NCI-H345 (cell line): ENCODE measurements at places on chromosomes 1 and 21.

- no peak for DNase-seq
Observed at GRCh38 chr1:230730977-230731376, 16.2 kb upstream of the CAPN9 start.

DNA sequence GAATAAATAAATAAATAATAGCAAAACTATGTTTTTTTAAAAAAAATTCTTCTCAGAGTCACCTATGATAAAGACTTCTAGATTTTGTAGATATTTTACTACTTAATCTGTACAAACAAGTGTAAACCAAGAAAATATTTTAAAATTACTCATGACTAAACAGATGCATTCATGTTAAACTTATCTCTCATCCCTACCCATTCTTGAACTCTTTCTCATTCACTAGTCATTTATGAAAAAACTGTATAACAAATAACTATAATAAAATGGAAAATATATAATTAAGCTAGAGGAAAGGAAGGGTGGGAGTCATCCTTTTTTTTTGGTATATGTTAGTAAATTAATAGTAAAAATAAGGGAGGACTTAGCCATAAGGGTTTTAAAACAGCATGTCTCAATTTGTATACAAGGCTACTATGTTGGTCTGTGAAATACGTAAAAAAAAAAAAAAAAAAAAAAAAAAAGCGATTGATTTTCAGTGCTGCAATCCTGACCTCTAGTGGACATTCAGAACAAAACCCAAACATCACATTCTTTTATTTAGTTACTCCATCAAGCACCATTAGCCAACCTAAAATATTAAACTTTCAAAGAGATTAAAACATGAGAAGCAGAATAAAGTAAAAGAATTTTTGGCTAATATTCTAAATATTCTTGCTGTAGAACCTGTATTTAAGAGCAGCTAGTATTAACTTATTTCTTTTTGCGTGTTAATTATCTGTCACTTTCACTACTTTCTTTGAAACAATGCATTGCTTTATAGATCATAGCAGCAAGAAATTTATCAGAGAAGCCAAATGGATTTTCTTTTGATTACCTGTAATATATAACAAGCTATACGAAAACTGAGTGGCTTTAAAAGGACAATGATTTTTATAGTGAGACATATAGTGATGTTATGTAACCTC lies 255.8 kb upstream of the CACYBP start:
- DNase-seq, result peak; percentile 50

DNA sequence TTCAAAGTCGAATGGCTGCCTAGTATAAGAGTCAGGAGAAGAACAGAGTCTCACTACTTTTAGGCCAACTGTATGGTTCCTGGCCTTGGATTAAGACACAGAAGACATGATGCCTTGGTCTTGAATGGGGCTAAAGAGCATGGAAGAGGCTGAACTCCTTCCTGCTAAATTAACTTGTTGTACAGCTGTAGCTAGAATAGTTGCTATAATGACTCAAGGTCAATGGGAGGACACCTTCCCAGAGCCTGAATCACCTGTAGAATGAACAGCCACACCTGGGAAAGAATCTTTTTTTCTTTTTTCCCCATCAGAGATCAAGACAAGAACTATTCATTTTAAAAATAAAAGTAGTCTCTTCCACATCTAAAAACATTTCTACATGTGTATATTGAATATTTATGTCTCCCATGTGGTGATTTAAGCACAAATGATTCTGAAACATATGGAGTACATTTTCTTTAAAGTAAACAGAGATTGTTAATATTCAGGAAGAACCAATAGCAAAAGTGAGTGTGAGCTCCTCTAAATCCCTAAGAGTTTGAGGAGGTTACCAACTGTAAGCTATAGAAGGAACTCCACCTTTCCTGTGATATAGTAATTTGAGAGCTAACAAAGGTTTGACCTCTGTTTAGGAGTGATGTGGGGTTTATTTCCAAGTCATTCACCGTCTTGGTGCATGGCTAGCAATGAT lies 191.3 kb downstream of the TGFB2 start:
- no peak for DNase-seq

DNA sequence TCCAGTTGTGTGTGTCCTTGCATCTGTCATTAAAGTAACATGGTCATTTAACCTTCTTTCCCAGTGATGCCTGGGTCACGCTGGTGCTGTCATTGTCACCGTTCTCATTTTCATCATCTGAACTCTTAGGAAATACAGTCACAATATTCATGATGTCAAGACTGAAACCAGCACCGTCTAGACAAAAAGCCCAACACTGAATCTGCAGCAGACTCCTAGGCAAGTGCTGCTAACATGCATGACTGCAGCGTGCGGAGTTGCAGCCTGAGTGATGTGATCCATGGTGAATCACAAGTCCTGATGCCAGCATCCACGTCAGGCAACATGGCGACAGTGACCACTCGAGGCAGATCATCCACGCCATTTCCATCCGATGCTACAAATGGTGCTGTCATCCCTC lies 37.6 kb downstream of the MRPL37 start:
- DNase-seq, result no peak

DNA sequence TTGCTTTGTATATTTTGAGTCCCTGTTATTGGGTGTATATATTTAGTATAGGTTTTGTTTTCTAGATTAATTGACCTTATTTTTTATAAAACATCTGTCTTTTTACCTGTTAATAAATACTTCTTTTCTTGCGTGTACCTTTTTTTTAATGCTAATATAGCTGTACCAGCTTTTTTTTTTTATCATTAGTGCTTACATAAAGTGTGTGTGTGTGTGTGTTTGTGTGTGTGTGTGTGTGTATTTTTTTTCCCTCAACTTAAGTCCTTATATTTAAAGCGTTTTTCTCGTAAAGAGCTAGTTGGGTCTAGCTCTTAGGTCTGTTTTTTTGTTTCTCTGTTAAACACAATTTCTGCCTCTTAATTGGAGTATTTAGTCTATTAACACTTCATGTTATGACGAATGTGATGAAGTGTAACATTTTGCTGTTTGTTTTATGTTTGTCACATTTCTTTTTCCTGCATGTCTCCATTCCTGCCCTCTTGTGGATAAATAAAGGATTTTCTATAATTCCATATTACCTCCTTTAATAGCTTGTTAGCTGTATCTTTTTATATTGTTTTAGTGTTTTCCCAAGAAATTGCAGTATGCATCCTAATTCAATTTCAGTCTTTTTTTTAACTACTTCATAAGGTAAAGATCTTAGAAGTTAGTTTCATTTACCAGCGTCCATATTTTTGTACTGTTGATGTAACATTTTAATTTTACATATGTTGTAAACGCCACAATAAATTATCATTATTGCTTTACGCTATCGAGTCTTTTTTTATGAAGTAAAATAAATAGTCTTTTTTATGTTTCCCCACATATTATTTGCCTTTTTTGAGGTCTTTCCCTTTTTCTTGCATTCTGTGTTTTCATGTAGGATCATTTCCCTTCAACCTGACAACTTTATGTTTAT lies 4.3 kb downstream of the PRMT2 start:
- DNase-seq, result no peak

- no peak for DNase-seq
Observed at GRCh38 chr1:17235135-17235885, 13.6 kb upstream of the PADI3 start.

DNA sequence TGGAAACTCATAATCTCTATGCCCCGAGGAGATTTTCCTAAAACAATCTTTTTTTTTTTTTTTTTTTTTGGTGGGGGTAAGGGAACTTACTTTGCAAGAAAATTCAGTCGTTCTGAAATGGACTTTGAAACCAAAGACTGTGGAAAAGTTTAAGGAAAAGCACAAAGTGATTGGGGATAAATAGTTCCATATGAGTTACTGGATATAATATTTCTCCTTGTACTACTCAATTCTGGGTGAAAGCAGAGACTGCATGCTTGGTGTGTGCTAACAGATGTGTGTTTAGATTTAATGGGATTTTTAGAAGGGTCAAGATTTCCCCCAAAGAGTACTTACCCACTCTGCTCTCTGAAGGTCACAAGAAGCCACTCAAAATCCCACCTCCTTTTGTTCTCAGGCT lies 204.9 kb upstream of the USP24 start:
- DNase-seq, result no peak
